ENCODE measurements at places on chromosomes 6 and 20.

GRCh38 chr6:148776321-148777308 lies 29.8 kb downstream of the UST start:
- DNase-seq = peak; percentile 62

DNA sequence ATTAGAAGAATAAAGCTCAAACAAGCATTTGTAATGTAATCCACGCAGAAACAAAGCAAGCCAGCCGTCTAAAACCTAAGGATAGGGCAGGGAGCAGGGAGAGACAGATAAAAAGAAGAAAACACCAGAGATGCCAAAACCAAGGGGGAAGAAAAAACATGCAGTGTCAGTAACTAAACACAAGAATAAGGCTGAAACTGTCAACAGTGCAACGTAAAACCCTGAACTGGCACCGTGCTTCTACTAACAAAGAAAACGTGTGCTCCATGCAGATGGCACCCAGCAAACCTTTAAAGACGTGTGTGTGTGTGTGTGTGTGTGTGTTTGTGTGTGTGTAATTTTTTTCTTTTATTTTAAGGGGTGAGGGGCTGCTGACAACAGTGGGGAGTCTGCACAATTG lies 88.4 kb upstream of the TAB2 start:
- no peak for DNase-seq

DNA sequence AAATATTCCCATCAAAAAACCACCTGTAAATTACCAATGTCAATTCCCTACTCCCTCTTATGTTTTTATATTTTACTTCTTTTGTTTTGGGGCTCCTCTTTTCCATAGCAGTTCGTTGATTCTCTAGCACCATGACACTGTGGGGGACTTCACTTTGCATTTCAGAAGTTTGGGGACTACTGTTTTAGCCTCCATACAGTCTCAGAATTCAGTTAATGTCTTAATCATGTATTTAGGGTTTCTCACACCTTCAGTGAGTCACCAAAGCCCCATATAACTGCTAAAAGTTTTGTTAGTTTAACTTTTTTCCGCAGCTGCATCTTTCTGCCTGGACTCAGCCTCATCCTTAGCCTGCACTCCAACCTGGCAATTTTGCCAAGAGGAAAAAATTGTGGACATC lies 20.7 kb upstream of the AIG1 start:
- no peak for DNase-seq

GRCh38 chr6:167824591-167825331 lies 1.9 kb upstream of the AFDN start:
- DNase-seq = no peak

- DNase-seq = no peak
Measured at GRCh38 chr6:104519566-104519965, 340.2 kb downstream of the HACE1 start.

DNA sequence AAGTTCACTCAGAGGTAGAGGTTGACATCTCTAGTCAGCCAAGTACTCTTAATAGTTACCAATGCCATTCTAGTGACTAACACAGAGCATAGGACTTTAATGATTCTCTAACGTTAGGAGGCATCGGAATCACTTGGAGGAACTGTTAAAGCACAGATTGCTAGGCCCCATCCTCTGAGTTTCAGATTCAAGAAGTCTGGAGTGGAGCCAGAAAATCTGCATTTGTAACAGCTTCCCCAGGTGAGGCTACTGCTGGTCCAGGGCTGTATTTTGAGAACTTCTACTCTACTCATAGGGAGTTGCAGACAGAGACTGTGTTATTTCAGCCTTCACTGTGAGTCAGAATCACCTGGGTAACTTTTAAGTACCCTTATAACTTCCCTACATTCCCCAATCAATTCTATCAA lies 5.7 kb downstream of the LMBRD1 start:
- DNase-seq = no peak

GRCh38 chr6:4253604-4254231 lies 118.3 kb upstream of the ECI2 start:
- peak; percentile 52 for DNase-seq

DNA sequence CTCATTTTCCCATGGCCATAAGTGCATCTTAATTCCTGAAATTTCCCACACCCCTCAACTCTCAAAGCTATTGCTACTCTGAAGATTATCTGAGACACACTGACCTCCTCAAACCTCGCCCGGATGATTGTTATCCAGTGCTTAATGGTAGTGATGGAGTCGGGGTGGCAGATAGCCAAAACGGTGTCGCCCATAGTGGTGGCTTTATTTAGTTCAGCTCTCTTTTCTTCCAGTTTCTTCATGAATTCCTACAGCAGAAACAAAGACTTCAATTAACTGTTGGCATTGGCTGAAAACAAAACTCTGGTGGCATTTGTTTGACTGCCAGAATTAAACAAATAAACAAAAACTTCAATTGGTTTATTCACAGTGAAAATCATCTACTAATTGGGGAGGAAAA lies 165.4 kb downstream of the DST start:
- DNase-seq = no peak

DNA sequence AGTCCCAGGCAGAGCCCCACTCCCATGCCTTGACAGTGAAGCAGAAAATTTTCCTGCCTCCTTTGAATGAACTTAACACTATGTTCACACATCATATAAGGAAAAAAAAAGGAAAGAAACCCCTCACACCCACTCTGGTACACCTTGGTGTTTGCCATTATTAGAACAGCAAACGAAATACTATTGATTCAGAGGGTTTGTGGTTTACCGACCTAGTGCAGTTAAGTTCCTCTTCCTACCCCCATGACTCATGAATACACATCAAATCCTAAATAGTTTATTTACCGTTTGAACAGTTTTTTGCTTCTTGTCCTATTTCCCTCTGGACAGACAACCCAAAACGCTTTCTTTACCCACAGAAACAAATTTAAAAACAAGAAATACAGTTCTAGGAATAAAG lies 237.7 kb downstream of the FOXA2 start:
- no peak for DNase-seq

DNA sequence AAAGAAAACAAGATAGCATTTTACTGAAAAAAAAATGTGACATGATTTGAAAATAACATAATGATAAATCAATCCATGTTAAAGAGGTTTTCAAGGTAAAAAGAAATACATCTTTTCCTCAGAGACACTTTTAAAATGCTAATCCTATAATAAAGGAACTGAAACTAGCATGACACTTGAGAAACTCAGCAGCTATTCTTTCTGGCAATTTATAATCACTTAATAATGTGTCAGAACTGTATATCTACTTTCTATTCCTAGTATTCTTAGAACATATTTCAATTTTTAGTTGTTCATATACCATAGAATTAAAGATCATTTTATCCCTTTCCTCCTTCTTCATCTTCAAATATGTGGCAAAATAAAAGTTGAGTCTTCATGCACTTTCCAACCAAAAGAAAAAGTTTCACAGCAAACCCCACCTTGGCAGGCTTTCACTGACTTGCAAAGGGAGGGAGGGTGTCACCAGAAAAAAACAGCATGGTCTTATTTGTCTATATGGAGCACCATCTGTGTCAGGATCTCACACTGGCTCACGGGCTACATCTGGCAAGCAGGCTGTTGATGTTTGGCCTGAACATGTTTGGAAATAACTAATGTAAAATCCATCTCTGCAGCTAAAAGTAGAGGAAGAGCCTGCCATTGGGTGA lies 48.5 kb downstream of the FHL5 start:
- DNase-seq = no peak

DNA sequence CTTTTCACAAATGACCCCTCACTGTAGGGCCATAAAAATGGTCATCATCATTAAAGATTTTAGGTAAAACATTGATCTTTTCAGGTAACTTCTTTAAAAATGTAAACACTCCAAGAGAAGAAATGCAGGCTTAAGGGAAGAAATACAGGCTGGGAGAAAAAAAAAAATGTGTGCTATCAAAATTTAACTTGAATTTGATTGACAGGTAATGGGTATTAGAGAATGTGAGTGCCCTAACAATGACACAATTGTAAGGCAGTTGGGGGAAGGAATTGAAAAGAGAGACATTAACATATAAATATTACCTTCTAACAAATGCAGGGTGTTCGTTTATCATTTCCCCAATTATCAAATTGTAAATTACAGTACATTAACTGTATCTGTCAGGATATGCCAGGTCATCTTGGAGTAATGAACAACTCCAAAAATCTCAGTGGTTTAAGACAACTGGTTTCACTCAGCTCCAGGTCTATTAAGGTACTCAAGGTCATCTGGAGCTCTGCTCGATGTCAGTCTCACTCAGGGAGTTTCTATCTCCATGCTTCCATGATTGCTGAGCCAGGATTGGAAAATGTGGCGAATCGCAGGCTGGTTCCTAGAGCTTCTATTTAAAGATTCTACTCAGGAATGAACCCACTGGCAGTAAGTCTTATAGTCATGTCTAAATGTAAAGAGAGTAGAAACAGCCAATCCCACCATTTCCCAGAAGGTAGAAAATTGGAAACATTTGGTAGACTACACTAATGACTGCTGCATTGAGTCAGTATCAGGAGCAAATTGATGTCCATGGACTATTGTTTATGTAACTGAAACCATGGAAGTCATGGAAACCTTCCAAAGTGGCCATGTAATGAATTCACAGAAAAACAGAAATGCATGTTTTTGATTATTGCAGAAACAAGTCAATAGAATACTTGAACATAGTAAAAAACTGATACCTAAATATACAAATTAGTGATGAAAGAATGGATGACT lies 55.6 kb downstream of the FRK start:
- DNase-seq = peak; percentile 63

DNA sequence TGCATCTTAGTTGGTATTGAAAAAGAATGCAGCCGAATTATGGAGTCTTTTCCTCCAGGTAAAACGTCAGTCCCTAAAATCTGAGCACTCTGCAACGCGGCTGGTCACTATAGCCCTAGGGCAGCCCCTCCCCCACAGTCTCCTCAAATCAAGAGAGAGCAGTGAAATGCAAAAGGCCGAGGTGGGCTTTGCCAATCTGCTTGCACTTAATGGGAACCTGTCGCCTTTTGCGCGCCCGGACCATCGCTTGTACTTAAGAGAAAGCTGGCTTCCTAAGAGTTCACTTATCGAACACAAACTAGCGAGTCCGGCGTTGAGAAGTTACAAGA lies 447 bp downstream of the MCM3 start:
- no peak for DNase-seq

GRCh38 chr6:125732398-125732797 lies 17.0 kb upstream of the HEY2 start:
- DNase-seq = no peak

DNA sequence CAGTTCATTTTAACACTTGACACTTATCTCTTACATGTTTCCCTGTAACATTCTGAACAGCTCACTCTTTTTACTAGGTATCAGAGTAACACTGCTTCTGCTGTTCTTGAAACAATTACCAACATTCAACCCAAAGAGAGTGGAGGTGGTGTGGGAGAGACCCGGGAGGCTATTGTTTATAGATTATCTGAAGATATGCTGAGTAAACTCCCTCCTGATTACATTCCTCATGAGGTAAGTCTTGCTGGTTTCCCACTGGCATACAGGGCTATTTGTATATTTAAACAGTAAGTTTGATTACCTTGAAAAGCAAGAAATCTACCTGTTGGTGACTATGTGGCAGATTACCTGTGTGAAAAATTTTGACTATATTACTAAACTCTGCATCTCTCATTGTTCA lies 39.8 kb upstream of the GLP1R start:
- DNase-seq = no peak

DNA sequence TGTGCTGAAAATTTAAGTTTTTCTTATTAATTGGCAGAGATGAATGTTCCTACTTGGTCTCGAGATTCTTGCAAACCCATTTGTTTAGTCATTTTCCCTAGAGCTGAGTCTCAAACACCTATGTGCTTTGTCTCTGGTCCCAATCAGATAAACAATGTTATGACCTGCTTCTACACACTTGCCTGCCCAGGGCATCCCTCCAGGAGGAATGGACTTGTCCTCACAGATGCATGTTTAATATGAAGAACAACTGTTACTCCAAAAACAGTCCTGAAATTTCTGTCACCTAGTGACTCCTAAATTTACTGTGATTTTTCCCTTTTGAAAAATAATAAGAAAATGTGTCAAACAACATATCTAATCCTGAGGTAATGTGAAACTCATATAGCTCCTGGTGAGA lies 43.7 kb downstream of the HDGFL1 start:
- no peak for DNase-seq

DNA sequence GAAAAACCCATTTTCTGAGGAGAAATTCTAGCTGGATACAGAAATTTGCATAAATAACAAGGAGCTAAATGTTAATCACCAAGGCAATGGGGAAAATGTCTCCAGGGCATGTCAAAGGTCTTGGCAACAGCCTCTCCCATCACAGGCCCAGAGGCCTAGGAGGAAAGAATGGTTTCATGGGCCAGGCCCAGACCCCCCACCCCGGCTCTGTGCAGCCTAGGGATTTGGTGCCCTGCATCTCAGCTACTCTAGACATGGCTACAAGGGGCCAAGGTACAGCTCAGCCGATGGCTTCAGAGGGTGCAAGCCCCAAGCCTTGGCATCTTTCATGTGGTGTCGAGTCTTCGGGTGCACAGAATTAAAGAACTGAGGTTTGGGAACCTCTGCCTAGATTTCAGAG lies 321.2 kb upstream of the ID4 start:
- DNase-seq = no peak

DNA sequence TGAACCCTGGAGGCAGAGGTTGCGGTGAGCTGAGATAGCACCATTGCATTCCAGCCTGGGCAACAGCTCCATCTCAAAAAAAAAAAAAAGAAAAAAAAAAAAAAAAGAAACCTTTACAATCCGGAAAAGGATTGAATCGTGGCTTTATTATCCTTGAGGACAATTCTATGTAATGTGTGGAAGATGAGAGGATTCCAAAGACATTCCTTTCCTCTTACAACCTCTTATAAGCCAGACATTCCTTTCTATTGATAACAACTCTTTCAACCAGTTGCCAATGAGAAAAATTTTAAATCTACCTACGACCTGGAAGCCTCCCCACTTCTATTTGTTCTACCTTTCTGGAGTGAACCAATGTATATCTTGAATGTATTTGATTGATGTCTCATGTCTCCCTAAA lies 91.2 kb upstream of the EEF1E1 start:
- no peak for DNase-seq

DNA sequence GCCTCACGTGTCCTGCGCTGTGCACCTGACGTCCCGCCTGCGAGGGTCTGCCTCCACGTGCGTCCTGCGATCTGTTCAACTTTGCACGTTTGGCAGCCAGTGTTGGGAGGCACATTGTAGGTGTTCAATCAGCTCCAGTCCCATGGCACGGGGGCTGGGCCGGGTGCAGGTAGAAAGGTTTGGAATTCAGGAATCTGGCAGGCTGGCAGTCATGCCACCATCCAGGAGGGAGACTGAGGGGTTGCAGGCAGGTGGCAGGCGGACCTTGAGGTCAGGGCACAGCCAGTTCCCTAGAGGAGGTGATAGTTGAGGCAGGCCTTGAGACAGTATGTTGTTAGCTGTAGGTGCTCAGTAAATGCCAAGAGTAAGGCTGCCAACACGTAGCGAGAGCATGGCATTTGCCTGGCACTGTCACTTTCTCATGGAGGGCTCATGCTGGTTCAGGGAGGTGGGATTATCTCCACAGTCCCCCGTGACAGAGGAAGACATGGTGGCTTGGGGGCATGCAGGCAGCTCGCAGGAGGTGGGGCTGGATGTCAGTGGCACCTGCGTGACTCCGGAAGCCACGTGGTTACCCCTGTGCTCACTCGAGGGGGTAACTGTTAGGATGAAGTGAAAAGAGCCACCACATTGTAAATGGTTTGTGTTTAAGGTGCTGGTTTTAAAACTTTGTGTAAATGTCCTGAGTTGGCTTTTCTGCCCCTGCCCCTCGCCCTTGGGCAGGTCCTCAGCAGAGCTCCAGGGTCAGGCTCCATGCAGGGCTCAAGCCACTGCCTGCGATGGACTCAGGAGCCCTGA lies 111.8 kb upstream of the FRMD1 start:
- no peak for DNase-seq

- no peak for DNase-seq
Measured at GRCh38 chr6:141443032-141443431, 689.7 kb upstream of the GJE1 start.

GRCh38 chr20:2697768-2698167 lies 5.2 kb downstream of the EBF4 start:
- DNase-seq = no peak
